ENCODE measurements at places on chromosomes 5 and 9.

DNA sequence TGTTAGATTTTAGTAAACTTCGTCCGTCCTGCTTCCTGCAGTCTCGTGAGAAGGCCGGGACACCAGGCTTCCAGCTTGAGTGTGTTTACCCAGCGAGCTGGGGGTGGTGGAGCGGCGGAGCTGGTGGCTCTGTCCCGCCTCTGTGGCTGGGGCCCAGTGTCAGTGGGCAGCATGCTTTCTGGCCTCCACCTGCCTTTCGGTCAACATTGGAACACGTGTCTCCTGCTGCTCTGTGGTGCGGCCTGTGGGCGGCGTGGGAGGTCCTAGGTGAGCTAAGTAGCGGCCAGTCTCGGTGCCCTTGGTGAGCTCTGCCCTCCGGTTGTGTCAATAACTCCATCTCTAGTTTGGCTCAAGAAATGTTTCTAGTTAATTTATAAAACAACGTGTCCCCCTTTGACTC, 125.9 kb downstream of the GADD45G start:
- no peak for DNase-seq

DNA sequence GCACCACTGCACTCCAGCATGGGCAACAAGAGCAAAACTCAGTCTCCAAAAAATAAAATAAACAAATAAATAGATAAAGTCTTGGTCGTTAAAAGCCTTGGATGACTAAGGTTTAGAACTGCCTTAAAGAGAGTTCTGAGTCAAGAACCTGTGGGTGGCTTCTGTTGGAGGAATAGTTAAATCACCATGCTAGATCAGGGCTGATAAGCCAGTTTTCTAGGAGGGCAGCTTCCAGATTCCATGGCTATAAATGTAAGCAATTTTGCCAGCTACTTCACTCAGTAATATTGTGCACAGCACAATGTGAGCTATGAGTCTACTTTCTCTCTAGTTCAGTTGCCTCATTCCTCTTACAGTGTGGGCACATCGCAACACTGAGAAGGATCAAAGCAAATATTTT, 242.1 kb upstream of the NUDT12 start:
- no peak for DNase-seq

DNA sequence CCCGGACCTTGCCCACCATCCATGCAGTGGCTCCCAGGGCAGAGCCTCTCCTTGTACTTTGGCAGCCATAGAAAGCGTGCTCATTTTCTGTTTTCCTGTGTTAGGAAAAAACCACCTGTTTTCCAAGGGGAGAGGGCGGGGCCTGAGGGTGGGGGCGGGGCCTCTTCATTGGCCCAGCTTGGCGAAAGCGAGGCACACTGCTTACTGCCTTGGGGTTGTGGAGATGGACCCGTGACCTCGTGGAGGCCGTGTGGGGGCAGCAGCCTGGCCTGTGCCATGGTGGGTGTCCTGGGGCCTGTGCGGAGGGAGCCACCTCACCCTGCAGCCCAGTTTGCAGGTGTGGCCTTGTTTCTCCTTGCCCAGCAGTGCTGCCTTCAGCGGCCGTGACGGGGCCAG, 4.4 kb upstream of the TOR4A start:
- DNase-seq, result no peak

DNA sequence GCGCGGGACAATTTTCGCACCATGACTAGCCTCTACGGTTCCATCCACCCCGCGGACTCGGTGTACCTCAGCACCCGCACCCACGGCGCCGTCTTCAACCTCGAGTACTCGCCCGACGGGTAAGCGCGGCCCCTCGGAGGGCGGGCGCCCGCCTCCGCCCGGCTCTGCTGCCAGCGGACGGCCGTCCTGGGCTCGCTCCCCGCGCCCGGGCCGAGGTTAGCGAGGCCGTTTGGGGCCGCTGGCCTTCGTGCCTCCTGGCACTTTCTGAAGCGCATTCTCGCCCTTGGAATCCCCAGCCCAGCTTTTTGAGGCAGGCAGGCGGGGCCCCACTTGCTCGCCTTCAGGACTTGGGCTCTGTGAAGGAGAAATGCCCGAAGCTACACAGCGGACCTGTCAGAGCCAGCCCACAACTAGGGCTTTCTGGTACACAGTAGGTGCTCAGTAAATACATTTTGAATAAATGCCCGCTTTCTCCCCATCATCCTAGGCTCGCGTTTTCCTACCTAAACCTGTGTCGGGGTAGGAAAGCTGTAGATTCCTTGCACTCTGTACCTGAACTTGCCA, 772 bp downstream of the DCAF10 start:
- peak; percentile 57 for DNase-seq

DNA sequence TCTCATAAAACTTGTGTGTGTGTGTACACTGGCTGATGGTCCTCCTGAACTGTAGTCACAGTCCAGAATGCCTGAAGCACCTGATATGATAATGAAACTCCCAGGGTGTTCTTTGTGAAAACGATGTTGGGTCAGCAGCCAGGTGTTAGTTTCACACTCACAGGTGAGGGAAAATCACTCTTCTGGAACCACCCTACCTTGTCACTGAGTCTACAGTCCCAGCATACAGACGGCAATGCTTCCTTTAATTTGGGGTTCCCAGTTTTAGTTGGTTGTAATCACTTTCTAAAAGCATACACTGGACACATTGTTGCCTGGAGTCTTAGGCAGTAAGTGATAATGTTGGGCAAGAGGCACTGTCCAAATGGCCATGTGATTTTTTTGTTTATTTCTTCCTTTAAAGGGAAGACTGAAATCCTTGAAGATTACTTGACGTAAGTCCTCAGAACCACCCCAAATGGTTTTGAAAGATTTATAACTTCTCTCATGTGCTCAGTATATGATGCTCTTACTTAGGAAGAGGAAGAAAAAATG, 18.2 kb upstream of the MGAT1 start:
- no peak for DNase-seq

Data from naive thymus-derived CD4-positive, alpha-beta T cell (primary cell).